ENCODE measurements at places on chromosomes 5 and 9.

- no peak for DNase-seq
Measured at GRCh38 chr5:57537811-57538210, 55.2 kb upstream of the ACTBL2 start.

DNA sequence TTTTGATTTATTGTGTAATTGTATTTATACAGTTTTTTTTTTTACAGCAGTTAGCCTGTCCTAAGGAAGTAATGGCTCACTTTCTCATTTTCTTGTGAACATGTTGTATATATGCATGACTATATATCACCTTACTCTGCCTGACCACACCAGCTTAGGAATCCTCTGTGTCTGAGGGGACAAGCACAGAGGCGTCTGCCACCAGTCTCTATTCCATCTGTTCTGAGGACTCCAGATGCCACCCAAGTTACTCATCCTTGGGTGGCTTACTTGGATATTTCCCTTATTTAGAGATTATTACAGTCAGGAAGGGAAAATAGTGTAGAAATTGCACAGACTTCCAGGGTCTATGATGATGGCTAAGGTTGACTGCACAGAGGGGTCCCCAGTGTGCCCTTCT is 256.3 kb upstream of the C9orf72 start:
- no peak for DNase-seq

- no peak for DNase-seq
Measured at GRCh38 chr9:83962165-83962564, 17.9 kb downstream of the HNRNPK start.

DNA sequence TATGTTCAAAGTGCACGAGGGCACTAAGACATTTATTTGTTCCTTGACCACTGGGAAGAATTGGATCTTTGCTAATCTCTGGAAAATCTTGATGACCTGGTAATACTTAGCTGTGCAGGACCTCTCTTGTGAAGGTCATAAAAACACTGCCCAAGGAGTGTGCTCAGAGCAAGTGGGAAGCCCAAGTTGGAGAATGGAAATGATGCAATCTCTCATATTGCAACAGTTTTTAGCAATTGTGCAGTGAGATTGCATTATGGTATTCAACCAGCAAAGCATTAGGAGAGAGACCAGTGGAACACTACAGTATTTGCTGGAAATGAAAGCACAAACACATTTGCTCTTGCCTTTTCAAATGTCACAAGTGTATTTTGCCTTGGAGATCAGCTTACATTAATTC is 34.5 kb downstream of the TXNDC8 start:
- no peak for DNase-seq

Measured in activated CD4-positive, alpha-beta T cell treated with anti-CD3 and anti-CD28 coated beads for 4 hours (primary cell).